Dermis lymphatic vessel endothelial cell (primary cell): ENCODE measurements at places on chromosomes 2 and 18. TPM values are rescaled to one million over a fixed set of nuclear protein-coding genes. Genes with fewer than 3 reads are reported as not detected.

FOXD4L1 gene
- total RNA-seq = under 0.01 TPM in 1 of 2 replicates, not detected in the other

NPPC gene
- total RNA-seq = not detected in 2 replicates

POTEJ gene
- 0.26 and 1.1 TPM in 2 replicates for total RNA-seq

DNAH7 gene
- under 0.01 TPM in 2 replicates for total RNA-seq

LHCGR gene
- total RNA-seq = not detected in 2 replicates

SRD5A2 gene
- not detected in 2 replicates for total RNA-seq

TOGARAM2 gene
- under 0.01 TPM in 1 of 2 replicates, not detected in the other for total RNA-seq

LRRTM4 gene
- not detected in 2 replicates for total RNA-seq

DCDC2C gene
- total RNA-seq = not detected in 2 replicates
